ENCODE measurements at places on chromosomes 5 and 9. TPM values are rescaled to one million over a fixed set of nuclear protein-coding genes. Genes with fewer than 3 reads are reported as not detected.

The FAM153A gene
- total RNA-seq, result 6.9 TPM

The C9orf43 gene
- total RNA-seq, result 0.41 TPM

The WDR31 gene
- 1.1 TPM for total RNA-seq

The TUBB4B gene
- total RNA-seq, result 375 TPM
